Fibroblast of lung (primary cell): ENCODE measurements at places on chromosomes 2 and 18.

- peak; percentile 91 for DNase-seq
These were observed 4.9 kb upstream of the ST3GAL5 start for GRCh38 chr2:85893428-85894258.

DNA sequence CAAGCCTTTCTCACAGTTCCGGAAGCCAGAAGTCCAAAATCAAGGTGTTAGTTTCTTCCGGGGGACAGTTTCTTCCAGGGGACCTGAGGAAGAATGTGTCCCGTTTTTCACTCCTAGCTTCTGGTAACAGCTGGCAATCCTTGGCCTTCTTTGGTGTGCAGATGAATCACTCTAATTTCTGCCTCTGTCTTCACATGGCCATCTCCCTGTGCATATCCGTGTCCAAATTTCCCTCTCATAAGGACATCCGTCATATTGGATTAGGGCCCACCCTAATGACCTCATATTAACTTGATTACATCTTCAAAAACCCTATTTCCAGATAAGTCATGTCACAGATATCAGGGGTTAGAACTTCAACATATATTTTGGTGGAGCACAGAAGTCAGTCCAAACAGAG, 141.4 kb downstream of the ZEB2 start:
- no peak for DNase-seq

DNA sequence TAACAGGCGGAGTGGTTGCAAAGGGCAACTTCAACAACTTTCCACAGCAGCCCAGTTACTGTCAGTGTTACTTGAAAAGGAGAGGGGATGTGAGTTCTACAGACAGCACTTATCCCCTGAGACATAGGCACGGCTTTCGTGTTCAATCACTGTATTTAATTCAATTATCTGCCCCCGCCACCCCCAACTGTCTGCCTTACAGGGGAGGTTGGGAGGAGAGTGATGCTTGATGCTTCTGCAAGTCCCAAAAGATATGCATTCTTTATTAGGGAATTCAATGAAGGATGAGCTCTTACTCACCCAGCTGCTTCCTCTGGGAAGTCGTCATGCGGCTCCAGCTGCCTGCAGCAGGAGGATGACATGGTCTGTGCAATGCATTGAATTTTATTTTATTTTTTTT, 639.9 kb downstream of the DCC start:
- no peak for DNase-seq

DNA sequence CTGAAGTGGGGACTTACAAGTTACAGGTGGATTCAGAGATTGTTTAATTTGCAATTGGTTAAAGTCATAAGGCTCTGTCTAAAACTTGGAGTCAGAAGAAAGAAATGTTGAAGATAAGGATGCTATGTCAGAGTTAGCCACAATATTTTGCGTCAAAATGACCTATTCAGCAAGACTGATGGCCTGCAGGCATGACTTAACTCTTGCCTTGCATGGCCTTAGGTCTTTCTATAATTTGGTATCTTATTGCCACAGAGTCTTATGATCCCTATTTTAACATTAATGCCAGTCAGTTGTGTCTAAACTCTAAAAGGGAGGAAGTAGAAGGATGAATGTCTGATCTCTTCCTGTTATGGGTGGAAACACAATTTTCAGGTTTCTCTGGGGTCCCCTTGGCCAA, 5.2 kb upstream of the COMMD1 start:
- DNase-seq, result no peak

DNA sequence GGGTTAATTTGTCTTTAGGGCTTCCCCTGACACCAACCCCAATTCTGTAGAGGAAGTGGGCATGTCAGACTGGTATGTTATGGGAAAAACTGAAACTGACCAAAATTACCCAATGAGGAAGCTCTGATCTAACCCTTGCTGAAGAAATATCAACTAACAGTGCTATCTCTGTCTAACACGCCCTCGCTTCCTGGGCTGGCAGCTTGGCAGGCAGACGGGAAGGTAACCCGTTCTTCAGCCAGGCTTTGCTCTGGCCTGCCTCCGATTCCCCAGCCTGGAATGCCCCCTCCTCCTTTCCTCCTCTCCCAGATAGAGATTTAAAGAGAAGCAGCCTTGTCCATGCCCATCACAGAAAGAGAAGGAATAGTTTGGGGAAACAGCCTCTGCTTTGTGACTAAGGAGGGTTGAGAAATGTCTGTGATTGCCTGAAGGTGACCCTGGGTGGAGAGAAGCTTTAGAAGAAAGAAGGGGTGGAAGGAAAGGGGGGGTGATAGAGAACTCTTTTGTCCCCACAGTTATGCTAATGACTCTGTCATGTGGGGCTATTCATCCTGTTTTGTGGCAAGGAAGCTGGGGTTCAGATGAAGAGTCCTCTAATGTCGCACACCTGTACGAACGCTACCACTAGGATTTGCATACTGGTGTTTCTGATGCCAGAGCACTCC, 15.4 kb downstream of the HK2 start:
- peak; percentile 33 for DNase-seq

DNA sequence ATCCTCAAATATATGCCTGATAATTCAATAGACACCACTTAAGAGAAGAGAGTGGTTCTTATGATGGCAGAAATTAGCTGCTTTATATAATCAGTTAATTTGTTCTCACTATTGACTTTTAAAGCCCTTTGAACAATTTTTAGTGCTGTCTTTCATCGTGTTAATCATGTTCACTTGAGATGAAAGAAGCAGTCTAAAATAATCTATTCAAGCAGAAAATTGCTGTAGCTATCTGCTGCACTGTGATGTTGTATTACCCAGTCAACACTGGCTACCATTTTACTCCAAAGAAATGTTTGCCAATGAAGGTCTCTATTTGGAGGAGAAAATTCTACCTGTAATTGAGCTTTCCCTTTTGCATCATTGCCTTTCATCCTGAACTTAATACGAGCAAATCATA, 459.8 kb upstream of the FSIP2 start:
- no peak for DNase-seq

DNA sequence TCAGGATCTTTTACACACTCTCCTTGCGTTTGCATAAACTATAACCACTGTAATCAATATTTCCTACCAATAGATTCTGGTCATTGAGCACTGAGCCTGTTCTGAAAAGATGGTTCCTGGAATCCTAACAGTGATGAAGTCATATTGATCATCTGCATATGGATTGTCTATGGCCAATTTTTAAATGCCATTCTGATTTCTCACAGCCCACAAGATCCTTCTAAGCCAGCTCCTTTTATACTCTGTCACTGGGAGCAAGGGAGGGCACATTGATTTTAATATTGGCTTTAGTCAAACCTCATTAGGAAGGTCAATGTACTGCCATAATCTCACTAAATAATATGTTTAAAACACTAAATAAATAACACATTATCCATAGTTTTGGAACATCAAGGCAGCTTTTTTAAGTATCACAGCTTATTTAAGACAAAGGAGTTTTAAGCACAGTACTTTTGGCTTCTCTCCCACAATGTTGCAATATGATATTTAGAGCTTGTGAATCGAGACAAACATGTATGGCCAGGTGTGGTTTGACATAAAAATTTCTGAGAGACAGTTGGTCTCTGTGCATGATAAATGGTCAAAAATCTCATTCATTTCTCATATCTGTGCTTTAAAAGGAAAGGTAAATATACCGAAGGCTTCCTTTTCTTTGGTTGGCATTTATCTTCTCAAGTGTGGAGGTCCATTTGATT, 267.3 kb downstream of the MTX2 start:
- no peak for DNase-seq

DNA sequence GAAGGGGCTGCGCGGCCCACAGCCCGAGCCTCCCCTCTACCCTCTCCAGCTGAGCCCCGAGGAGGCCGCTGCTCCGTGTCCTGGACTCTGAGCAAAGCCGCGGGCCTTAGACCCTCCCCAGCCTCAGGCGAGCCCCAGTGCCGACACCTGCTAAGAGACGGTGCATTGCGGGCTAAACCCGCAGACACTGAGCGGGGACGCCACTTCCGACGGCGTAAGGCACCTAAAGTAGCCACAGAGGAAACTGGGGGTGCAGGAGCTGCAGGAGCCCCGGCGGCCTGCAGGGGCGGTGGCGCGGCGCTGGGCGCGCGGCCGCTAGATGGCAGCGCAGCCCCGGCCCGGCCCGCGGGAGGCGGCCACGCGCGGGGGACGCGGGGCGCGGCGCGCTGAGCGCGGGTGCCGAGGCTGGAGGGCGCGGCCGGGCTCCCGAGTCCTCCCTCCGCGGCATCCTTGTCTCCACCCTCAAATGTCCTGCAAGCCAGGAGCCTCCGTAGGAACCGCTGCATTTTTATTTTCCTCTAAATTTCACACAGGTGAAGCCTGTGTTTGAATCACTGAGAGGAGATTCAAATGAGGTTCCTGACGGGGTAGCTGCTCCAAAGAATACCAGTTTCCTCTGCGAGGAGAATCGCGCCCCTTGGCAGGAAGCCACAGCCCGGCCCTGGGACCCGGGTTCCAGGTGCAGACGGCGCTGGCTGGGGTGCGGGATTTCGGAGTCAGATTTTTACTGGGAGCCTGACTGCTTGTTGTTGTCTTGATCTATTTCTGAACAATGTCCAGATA, 650.5 kb downstream of the GALR1 start:
- peak; percentile 2 for DNase-seq

DNA sequence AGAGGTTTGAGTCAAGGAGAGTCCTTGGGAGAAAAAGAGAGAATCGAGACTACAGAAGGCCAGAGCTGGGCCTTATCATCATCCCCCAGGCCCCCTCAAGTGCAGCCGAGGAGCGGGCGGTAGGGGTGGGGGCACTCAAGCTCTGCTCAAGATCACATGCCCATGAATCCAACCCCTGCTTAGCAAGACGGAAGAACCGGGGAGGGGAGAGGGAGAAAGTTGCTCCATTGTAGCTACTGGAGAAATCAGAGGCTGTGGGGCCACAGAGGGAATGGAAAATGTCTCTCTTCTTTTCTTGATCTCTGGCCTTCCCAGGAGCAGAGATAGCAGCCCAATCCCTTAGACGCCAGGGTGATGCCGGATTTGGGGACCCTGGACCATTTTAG, 14.6 kb downstream of the SLC4A3 start:
- no peak for DNase-seq

GRCh38 chr2:198141726-198142125, 337.3 kb downstream of the PLCL1 start:
- DNase-seq, result peak; percentile 3

DNA sequence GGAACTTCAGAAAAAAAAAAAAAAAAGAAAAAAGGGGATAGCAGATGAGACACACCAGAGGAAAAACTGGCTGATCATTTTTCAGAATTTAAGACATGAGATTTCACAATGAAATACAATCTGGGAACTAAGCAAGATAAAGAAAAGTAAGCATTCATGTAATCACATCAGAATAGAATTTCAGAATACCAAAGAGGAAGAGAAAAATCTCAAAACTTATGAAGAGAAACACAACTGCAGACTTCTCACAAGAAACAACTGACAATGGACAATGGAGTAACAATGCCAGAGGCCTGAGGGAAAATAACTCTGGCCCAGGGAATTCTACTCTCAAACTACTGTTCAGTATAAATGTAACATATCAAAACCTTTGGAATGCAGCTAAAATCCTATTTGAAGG, 13.2 kb upstream of the RRM2 start:
- no peak for DNase-seq

- DNase-seq, result no peak
These were observed 54.9 kb upstream of the TSPYL6 start for GRCh38 chr2:54310961-54311360.

- DNase-seq, result no peak
These were observed 24.2 kb upstream of the SERPINE2 start for GRCh38 chr2:224063298-224063648.

DNA sequence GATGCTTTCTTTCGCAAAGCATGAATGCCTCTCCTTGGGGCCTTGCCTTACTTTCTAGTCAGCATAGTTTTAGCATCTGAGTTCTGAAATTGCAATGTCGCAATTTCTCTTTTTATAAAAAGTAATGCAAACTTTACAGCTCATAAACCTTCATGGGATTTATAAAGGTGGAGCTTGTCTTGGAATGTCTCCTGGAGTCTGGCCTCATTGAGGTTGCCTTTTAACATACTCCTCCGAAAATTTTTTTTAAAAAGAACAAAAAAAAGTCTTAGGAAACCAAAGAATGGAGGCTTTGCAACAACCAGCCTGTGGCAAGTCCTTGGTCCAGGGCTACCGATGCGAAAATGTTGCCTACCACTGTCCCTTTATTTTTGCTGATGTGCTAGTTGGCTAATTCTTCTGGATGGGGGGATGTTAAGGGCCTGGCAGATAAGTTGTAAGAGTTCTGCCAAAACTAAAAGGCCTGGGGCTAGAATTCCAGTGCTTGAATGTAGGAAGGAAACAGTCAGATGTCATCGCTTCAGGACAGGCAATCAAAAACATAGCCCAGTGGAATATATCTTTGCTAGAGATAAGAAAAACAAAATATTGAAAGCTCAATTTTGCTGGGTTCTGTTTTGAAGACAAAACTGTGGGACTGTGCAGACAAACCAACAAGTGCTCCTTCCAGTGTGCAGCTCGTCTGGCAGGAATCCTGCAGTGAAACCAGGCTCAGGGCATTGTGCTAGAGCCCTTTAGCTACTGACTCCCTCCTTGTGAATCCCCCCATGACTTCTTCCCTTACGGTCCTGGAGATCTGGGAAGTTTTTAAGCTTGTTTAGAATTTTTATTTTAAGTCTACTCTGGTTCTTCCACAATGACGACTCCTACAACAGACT, 213.0 kb downstream of the PIEZO2 start:
- DNase-seq, result no peak

DNA sequence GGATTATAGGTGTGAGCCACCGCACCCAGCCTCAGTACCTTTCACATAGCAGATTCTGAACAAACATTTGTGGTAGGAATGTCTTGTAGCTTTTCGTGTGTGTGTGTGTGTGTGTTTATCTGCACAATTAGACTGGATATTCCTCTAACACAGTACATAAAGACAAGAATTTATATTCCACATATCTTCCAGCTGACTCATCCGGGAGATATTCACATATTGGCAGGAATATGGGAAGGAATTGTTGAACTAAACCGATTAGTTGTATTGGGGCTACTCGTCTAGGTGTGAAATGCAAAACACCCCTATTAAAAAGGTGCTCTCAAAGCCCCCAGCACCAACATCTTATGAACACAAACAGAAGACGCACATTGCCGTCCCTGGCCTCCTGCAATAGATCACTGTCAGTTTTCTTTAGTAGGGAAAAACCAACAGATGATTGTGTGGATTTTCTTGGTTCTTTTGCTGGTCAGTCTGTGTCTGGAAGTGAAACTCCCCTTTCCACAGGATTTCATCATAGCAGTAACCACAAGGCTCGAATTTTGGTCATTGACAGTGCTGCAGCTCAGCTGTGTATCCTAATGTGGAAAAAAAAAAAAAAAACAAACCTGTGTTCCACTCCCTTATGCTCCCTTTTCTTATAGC, 208.5 kb upstream of the ACVR2A start:
- peak; percentile 92 for DNase-seq

GRCh38 chr2:136766073-136766404, 694 bp downstream of the THSD7B start:
- no peak for DNase-seq

DNA sequence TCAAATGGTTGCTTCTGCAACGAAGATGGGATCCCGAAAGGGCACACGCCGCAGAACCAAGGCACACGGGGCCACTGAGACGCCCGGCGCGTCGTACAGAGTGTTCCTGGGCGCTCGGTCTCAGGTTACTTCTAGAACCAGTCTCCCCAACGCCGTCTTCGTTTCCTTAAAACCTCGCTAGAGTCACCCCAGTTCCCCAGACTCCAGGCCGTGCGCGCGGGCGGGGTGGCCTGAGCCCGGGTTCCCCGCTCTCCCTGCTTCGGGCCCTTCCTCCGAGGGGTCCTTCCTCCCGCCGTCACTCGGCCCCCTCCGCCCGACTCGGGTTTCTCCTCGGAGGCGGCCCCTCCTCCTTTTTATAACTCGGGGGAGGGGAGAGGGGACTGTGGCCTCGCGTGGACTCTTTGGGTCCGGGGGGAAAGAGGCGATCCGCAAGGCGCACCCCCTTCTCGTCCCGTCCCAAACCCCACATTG, 774 bp upstream of the FZD7 start:
- peak; percentile 60 for DNase-seq
